ENCODE measurements at places on chromosomes 1 and 21.

GRCh38 chr1:152718238-152718637 is 10.3 kb downstream of the LCE4A start:
- no peak for DNase-seq

- DNase-seq, result no peak
Observed at GRCh38 chr1:80769208-80769750, 1031.5 kb upstream of the ADGRL2 start.

- DNase-seq, result no peak
Observed at GRCh38 chr1:182770232-182770631, 19.3 kb upstream of the NPL start.

DNA sequence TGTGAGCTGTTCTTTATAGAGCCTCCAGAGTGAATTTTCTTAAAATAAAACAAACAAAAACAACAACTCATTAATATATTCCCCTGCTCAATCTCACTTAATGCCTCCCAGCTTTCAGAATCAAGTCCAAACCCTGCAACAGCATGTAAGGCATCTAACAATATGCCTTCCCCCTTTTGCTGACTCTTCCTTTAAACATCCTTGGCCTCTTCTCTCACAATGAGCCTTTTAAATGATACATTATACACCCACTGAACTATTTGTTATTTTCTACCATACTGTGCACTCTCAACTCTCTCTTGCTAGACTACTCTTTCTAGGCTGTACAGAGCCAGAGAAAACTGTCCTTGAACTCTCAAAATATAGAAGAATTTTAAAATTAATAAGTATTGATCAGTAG is 115.2 kb upstream of the SNX7 start:
- peak; percentile 28 for DNase-seq

DNA sequence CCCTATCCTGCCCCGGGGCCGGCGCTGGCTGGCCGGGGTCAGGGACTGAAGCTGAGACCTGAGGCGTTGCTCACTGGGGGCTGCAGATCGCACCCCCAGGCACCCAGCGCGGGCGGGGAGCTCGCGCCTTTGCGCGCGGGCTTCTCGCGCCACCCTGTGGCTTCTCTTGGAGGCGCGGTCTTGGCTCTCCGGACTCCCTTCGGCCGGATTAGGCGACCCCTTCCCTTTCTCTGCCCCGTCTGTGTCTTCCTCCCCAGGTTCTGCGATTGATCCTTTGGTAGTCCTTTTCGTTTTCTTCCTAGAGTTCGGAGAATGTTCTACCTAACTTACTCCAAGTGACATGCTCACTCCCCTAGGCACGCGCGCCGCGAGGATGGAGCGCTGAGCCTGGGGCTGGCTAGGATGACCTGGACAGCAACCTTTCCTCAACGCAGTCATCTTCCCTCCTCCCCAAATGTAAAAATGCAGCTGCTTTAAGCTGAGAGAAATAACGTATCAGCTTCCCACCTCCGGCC is 495 bp upstream of the NTRK1 start:
- DNase-seq, result peak; percentile 25

- no peak for DNase-seq
Observed at GRCh38 chr1:171196351-171196750, 11.3 kb downstream of the FMO2 start.

- no peak for DNase-seq
Observed at GRCh38 chr1:185152187-185152767, 4.5 kb downstream of the TRMT1L start.

DNA sequence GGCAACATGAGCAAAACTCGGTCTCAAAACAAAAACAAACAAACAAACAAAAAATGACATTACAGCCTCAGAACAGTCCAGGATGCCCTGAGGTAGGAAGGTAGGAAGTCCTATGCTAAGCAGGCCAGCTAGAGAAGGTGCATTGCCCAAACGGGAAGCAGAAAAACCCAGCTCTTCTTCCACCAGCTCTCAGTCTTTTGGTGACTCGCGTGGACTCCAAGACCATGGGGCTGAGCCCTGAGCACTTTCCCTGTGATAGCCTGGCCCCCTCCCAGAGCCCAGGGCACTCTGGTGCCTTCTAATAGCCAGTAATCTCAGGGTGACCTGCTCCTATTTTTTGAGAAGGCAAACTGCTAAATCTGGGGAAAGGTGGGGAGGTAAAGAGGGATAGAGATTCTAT is 16.1 kb downstream of the PHLDA3 start:
- DNase-seq, result no peak

DNA sequence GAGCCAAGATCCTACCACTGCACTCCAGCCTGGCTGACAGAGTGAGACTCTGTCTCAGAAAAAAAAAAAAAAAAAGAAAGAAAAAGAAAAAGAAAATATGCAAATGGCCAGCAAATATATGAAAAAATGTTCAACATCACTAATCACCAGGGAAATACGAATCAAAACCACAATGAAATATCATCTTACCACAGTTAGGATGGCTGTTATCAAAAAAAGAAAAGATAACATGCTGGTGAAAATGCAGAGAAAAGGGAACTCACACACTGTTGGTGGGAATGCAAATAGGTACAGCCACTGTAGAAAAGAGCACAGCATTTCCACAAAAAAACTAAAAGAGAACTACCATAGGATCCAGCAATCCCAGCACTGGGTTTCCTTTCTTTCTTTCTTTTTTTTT is 477.5 kb downstream of the SMYD3 start:
- peak; percentile 28 for DNase-seq

- DNase-seq, result no peak
Observed at GRCh38 chr1:24257373-24257772, 61.8 kb upstream of the GRHL3 start.

DNA sequence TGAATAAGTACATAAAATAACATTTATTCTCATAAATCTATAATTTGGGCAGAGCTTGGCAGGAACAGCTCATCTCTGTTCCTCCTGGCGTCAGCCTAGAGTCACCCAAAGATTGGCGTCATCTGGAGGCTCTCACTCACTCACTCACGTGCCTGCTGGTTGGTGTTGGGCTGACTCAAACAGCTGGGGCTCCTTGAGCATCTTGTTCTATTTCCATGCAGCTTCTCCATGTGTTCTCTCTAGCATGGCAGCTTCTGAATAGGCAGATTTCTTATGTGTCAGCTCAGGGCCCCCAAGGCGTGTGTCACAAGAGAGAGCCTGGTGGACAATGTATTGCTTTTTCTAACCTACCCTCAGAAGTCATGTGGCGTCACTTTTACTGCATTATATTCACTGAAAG is 70.6 kb upstream of the RAB3GAP2 start:
- DNase-seq, result no peak

DNA sequence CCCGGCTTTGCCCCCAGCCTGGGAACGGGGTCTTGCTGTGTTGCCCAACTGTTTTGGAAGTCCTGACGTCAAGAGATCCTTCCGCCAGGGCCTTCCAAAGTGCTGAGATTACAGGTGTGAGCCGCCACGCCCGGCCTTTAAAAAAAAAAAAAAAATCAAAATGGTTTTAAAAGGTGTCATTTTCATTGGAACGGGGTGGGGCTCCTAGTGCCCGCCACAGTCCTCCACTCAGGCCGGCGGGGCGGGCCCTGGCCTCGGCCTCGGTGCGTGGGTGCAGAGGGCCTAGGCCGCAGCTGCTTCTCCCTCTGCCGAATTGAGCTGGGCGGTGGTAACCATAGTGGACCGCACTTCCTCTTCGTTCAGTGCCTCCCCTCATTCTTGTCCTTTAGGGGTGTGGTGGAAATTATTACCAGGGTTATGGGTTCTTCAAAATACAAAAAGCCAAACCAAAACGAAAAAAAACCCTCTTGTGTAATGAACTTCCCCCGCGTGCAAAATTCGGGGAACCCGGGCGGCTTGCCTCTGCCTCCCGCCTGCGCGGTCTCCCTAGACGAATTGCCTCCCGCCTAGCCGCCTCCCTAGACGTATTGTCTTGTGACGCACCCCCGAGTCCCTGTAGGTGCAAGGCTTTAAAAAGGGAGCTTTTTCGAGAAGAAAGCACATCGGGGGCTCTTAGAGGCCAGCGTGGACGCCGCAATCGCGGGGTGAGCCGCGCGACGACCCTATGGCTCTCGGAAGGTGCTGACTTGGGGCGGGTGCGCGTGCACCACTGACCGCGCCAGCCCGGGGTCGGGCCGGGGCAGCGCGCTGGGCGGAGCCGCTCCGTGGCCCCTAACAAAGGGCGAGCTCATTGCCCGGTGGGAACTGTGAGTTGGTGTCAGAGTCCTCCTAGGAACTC is 10.5 kb upstream of the SPEN start:
- DNase-seq, result no peak

DNA sequence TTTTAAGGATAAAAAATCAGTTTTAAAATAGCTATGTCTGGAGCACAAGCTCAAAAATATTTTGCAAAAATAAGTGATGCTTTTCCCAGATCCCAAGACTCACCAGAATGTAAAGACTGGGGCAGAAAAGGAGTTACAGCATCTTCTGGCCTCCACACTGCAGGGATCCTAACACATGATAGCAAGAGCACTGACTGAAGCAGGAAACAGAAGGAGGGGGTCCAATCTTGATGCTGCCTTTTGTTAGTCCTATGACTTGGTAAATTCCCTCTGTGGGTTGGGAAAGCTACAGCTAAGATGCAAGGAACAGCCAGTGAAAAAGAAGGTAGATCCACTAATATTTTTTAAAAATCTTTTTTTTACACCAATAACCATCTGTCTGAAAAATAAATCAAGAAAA is 54.2 kb upstream of the TNR start:
- DNase-seq, result no peak

GRCh38 chr1:2503554-2504224 is 22.7 kb downstream of the PANK4 start:
- no peak for DNase-seq

- no peak for DNase-seq
Observed at GRCh38 chr1:221162939-221163338, 283.7 kb downstream of the HLX start.

DNA sequence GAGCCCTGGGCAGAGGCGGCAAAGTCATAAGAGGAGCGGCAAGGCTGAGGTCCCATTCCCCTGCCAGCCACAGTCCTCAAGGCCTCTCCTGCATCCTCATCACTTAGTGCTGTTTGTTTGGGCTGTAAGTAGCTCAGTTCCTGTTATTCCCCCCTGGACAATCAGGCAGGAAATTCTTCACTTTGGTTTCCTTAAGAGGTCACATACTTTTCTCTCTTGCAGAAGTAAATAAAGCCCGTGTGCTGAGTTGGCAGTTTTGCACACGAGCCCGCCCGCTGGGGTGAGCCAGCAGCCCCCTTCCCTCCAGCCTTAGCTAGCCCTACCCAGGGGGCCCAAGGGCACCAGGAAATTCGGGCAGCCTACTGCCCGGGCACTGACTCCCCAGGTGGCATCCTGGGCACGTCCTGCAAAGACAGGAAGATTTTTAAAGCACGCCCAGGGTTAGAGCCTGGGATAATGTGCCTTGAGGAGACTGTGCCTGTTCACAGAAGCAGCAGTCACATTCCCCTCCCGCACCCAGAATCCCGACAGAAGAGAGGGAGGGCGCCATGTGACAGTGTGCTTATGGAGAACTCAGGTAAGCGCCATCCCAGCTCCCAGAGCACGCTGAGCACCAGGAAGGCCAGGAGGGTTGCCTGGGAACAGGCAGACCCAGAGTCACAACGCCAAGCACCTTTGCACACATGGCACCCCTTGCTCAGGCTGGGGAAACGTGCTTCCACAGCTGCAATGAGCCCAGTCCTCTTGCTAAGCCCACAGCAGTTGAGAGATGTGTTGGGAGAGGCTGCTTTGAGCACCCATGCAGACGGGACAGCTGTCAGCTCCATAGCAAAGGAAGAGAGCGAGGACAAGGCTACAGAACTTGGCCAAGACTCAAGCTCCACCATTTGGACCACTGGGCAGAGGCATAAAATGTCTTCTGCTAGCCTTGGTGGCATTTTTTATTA is 144.5 kb upstream of the TMEM51 start:
- DNase-seq, result peak; percentile 56

DNA sequence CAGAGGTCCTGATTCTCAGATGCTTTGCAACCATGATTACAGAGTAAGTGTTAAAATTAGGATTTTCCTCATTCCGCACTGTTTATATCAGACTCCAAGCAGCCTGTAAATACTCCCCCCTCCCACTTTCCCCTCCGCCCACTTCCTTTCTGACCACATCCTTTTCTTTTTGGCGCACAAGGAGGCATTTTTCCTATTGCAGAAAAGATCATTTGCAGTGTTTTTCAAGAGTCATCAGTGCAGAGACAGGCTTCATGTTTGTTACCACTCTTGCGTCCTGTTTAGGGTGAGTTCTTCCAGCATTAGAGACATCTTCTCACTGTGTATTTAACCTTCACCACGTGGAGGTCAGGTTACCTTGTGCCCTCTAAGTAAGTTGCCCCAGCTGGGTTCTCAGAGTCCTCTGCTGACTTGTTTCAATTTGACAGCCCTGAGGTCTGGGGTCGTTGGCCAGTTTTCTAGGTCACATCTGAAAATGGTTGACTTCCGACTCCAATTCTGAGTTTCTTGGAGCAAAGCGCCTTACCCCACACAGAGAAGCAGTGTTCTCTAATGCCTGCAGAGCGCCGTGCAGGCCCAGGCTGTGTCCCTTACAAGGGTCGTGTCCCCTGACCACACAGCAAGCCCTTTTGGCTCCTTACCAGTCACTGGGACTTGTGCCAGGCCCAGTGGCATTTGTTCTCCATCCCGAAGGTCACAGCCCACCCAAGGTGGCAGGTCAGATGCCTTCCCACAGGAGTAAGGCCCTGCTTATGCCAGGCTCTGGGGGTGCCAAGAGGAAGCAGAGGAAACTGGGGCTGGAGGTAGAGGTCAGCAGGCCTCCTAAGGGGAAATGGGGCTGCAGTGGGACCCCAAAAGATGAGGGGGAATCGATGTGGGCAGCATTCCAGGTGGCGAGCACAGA is 85.6 kb downstream of the FAM78B start:
- DNase-seq, result peak; percentile 70

- DNase-seq, result no peak
Observed at GRCh38 chr1:98723574-98723973, 62.1 kb downstream of the SNX7 start.

- peak; percentile 73 for DNase-seq
Observed at GRCh38 chr1:212671342-212672031, 28.2 kb downstream of the BATF3 start.

GRCh38 chr21:30382201-30382600 is 10.1 kb upstream of the KRTAP13-2 start:
- DNase-seq, result no peak

GRCh38 chr1:156499194-156499841 is 1.3 kb downstream of the MEF2D start:
- no peak for DNase-seq

DNA sequence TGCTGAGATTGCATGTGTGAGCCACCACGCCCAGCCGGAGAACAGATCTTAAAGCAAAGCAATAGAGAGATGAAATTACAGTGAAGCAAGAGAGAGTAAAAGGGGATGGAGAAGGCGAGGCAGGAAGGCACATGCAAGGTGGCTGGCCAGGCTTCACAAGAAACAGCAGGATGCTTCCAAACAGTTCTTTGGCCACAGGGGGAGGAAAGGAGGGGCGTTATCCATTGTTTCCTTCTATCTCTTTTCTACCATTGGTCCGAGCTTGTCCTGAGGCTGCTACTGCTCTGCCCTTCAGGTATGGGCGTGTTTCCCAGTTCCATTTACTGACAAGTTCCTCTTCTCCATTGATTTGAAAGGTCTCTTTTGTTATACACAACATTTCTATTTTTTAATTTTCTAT is 33.7 kb upstream of the PARP1 start:
- DNase-seq, result no peak

DNA sequence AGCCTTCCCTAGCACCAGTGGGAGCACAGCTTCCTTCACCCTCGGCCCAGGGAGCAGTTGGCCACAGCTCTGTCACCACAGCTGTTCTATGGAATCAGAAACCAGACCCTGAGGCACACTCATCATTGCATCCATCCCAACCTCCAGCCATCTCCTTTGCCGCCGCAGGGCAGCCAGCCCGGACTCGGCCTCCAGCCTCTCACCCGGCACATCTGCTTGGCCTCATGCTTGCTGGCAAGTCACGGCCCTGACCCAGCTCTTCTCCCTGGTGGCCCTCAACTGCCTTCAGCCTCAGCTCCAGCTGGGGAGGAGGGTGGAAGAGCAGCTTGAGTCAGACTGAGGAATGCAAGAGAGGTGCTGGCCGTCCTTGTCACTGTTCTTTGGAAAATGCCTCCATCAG is 59.8 kb downstream of the TOR1AIP2 start:
- DNase-seq, result no peak
